Stimulated activated CD8-positive, alpha-beta memory T cell treated with anti-CD3 and anti-CD28 coated beads, Interleukin-12 subunit alpha, Interleukin-12 subunit beta, amount 100 ng/mL, for 1 hour (primary cell): ENCODE measurements at places on chromosomes 11 and 22.

DNA sequence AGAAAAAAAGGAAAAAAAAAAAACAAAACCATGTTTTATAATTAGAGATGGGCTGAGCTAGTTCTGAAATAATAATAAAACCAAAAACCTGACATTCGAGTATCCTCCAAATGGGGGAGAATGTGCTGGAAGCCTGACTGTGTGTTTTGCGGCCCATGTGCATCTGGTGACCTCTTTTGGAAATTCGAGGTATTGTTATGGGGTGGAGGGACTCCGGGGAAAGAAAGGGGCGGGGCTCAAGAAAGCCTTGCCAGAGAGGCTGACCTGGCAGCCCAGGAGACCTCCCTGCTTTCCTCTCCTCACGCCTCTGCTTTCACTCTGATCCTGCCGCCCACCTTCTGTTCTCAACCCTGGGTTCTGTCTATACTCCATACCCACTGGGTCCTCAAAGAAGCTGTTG, 72.9 kb downstream of the CTTN start:
- no peak for DNase-seq

GRCh38 chr11:38046571-38047135, 1448.6 kb upstream of the RAG2 start:
- DNase-seq, result no peak

DNA sequence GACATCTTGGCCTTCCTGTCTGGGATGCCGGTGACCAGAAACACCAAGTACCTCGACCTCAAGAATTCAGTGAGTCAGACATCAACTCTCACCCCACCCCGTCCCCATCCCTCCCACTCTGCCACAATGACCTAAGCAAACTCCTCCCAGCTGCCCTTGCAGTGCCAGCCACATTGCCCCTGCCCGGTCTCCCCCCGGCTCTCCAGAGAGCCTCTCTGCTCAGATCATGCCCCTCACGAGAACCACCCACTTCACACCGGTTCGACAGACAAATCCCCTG, 23.6 kb upstream of the MYRF start:
- DNase-seq, result no peak

- no peak for DNase-seq
Measured at GRCh38 chr22:50260434-50260800, 1.1 kb downstream of the MAPK12 start.

- DNase-seq, result no peak
Measured at GRCh38 chr11:46916286-46917108, 1.9 kb downstream of the LRP4 start.

DNA sequence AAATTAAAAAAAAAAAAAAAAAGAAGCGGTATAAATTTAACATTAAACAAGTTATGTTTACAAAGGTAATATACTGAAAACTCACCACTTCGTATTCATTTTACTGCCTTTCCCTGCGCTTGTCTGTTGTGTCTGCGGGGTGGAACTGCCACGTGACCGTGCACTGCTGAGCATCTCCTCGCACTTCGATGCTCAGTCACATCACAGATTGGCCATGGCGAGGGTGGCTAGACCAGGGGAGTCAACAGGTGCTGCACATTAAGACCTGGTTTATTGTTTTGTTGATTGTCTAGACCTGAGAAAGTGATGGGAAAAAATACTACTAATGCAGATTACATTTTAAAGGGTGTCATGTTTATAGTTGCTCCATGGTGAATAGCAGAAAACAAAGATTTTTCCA, 22.8 kb upstream of the TUB start:
- no peak for DNase-seq

DNA sequence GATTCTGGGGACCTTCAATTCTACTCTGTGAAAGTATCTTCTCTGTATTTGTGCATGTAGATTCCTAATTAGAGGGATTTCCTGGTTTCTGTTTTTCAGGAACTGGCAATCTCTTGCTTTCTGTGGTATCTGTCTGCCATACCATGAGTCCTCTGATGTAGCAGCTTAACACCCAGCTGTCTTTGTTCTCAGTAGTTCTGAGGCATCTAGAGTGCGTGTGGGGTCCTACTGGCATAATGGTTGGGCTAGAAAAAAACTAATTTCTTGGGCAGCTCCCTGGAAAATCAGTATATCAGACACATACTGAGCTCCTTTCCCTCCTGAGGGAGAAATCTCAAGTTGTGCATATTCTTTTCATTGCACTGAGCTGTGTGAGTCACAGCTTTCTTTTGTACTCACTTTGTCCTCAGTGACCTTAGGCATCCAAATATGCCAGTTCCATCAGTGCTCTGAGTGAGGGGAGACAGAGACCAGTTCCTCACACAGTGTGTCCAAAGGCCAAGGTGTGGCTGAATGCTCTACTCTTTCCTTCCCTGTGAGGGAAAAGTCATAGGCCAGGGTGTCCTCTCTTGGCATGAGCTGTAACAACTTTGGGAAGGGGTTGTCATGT, 35.5 kb upstream of the SLC22A24 start:
- no peak for DNase-seq

GRCh38 chr22:37260155-37260795, 16.2 kb upstream of the RAC2 start:
- DNase-seq, result no peak

GRCh38 chr11:63745304-63746170, 23.0 kb downstream of the ZFTA start:
- DNase-seq, result no peak

DNA sequence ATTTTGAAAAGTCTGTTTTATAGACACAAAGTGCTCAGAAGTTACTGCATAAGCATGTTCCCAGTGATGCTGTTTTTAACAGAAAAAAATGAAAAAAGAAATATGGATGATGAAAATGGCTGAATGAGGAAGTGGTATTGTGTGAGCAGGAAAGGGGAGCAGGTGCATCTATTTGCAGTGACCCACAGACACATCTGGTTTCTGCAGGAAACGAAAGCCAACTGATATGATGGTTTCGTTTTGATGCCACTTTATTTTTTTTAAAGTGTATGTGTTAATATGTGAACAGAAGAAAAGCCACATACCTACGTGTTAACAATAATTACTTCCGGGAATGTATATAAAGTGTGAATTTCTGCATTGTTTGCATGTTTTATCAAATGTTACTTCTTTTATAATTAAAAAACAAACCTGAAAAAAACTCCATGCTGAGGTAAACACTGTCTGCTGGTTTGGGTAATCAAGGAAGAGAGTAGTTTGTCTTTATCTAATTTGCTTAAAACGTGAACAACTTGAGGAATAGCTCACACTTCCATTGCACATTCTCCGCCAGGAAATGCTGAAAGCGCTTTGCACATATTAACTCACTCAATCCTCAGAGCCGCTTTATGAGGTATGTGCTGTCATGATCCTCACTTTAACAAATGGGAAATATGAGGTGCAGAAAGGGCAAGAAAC, 1335.9 kb downstream of the TBC1D22A start:
- DNase-seq, result no peak

DNA sequence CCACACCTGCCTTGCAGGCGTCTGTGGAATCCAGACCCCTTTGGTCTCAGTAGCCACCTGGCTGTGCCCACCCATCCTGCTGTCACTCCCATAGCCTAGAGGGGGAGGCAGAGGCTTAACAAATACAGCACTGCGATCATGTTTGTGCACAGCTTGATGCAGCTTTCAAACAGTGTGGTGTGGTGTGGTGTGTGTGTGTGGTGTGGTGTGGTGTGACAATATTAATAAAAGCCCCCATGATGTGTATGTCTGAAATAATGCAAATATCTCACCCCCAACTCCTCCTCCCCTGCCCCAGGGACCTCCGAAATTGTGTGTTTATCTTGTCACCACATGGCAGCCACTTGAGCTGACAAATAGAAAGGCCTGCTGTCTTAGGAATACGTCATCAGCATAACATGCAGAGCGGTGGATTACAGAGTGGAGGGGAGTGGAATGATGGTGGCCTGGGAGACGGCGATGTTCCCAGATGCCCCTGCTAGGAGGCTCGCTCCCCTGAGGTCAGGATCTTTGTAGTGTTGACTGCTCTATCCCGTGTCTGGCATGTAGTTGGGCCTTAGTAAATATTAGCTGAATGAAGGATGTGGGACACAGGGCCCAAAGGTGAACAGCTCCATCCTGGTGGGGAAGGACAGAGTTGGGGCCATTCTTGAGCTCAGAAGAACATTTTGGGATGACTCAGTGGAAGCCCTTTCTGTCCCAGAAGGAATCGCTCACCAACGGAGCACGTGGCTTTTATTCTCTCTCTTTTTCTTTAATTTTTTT, 2.8 kb downstream of the PDXP start:
- no peak for DNase-seq

DNA sequence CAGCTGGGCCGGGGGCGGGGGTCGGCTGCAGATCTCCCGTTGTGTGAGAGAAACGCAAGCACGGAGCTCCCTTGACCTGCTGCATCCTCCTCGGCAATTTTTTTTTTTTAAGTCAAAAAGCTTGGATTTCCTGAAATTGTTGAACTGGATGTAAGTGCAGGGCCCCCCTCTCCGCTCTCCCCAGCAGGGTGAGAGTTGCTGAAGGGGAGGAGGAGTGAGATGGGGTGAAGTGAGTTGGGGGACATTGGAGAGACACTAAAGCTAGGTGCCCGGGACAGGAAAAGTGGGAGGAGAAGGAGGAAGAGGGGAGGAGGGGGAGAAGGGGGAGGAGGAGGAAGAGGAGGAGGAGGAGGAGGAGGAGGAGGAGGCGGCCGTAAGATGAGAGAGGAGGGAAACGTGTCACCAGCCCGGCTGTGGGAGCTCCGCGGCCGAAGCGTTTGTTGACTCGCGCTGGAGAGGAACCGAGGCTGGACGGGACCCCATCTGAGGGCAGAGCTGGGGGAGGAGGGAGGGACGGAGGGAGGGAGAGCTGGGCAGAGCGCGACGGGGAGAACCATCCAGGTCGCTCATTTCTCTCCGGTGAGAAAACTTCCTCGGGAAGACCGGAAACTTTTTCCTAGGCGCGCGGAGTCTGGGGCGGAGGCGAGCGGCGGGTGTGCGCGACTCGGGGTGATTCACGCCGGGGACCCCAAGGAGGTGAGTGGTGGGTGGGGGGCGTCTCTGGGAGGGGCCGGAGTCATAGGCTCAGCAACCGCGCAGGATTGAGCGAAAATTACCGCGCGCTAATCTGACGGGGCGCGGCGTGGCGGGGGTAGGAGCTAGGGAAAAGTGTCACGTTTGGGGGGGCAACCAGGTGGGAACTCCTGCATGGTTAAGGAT, 80.2 kb downstream of the PRR5L start:
- DNase-seq, result no peak

DNA sequence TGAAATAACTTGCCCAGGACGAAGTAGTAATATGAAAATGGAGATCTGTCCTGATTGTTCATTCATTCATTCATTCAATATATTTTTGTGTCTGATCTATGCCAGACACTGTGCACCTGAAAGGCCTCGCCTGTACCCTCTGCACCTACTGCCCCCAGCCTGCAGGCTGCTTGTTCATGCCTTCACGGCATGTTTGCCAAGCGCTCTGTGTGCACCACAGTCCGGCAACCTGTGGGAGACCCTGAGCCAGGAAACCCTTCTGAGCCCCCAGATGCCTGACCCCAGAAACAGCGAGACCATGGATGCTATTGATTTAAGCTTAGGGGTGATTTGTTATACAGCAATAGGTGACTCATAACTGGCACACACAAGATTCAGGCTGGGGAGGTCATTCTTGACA, 47.0 kb downstream of the RTL6 start:
- DNase-seq, result no peak

GRCh38 chr22:25069758-25070481, 117.4 kb downstream of the KIAA1671 start:
- no peak for DNase-seq

DNA sequence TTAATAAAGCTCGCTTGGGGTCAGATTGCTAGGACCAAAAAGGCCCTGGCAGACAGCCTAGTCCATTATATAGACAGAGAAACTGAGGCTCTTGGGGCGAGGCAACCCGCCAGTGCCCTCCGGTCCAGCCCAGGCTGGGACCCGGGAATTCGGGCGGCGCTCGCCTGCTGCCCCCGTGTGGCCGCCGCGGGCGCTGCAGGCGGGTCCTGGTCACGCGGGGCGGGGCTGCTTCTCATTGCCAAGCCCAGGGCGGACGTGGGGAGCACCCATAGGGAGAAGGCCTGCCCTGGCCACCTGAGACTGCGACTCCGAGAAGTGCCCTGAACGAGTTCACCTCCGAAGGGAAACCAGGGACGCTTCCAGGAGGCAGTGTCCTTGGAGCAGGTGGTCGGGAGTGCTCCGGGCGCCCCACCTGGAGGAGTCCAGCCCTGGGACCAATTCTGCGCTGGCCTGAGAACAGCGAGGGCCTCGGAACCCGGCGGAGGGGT, 36.0 kb upstream of the CSNK1E start:
- DNase-seq, result peak; percentile 51

- no peak for DNase-seq
Measured at GRCh38 chr11:61611309-61611708, 30.4 kb upstream of the SYT7 start.

- DNase-seq, result no peak
Measured at GRCh38 chr11:17552392-17553248, 5.6 kb downstream of the OTOG start.

DNA sequence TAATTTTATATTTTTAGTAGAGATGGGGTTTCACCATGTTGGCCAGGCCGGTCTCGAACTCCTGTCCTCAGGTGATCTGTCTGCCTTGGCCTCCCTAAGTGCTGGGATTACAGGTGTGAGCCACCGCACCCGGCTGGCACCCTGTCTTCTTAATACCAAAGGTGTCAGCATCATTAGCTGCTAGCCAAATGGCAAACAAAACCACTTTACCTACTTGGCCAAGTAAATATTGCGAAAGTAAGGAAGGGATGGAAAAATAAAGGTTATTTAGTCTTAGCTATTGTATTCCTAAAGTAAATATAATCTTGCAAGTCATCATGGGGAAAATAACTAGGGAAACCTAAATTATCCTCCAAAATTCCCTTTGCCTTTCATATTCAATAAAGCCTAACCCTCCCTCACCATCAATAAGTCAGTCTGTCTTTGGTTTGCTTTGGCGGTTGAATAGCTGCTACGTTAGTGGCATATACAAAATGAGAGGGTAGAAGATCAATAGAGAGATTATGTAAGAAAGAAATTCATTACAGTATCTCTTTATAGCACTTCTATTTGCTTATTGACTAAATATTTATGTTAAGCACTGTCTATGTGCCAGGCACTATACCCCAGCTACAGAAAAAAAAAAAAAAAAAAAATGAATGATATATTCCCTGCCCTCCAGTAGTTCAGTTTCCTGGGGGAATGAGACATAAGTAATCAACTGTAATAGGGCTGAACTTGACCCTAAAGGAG, 40.2 kb upstream of the CFAP300 start:
- DNase-seq, result no peak

- DNase-seq, result no peak
Measured at GRCh38 chr22:30857791-30858190, 110.8 kb downstream of the MORC2 start.

- no peak for DNase-seq
Measured at GRCh38 chr22:22168190-22168940, 76.2 kb upstream of the VPREB1 start.

- DNase-seq, result no peak
Measured at GRCh38 chr11:22878604-22879003, 18.3 kb upstream of the CCDC179 start.

GRCh38 chr11:77401486-77402217, 72.2 kb downstream of the PAK1 start:
- DNase-seq, result no peak

GRCh38 chr11:117143390-117143789, 697 bp upstream of the PAFAH1B2 start:
- no peak for DNase-seq

- DNase-seq, result no peak
Measured at GRCh38 chr11:2451916-2452315, 7.1 kb downstream of the KCNQ1 start.
